ENCODE measurements at places on chromosomes 2 and 18.

GRCh38 chr18:31931886-31932240 is 11.1 kb downstream of the TRAPPC8 start:
- DNase-seq = no peak

- peak; percentile 21 for DNase-seq
Observed at GRCh38 chr2:134144081-134144596, 109.7 kb upstream of the MGAT5 start.

DNA sequence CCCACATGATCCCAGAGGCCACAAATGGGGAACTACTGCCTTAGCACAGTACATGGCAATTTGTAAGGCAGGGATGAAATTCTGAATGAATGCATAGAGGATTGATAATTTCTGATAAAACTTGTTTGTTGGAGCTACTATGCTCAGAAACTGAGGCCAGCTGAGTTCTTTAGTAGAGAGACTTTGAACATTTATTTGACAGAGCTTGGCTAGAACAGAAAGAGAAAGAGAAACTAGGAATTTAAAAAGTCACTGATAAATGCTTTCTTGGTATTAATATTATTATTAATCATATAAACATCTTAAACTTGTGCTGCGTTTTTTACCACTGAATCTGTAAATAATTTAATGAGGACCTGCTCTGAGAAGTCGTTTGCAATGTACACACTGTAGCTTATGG is 923.7 kb upstream of the CNTNAP5 start:
- DNase-seq = no peak

- no peak for DNase-seq
Observed at GRCh38 chr2:68915393-68915792, 37.3 kb downstream of the GKN2 start.

DNA sequence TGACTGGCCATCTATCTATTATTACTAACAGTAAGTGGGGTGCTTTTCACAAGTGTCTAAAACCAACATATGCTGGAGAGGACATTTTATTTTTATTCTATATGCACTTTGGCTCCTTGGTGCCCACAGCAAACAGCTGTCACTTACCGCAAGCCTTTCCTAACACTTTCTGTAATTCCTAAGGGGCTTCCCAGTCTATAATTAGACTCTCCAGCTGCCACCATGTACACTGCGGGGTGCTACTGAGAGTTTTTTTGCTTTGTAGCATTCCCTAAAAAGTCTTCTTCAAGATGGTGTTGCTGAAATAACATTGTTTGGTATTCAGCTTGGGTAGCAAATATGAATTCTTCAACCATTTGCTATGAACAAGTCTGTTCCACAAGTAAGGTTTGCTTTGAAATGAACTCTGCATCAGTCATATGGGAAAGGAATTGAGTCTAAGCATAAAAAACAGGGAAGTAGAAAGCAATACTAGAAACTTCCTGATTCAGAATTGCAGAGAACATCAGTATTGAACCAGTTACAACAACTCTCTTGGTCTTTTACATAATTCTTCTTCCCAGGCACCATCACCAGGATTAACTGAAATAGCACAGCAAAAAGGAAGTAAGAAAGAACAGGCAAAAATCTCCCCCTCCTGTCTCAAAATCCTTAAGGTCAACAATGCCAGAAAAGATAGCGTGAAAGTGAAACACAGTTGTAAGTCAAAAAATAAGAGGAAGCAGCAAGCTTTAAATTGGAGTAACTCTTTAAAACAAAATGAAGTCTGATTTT is 28.6 kb downstream of the EPB41L3 start:
- DNase-seq = no peak

DNA sequence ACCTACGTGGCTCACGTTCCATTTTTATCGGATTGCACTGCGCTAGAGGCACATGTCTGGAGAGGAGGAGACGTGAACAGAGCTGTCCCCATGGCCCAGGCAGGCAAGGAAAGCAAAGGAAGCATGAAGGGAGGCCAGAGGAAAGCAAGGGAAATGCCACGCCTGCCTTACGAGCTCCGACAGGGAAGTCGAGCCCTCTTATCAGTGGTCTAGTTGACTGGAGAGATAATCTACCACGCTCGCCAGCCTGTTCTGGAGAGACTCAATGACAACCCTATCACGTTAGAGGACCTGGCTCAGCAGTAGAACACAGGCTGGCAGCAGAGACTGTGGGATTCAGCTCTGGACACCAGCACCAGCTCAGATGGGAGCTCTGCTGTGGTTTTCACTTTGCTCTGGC is 202.6 kb upstream of the ID2 start:
- DNase-seq = no peak

GRCh38 chr18:67589325-67589724 is 72.8 kb upstream of the DSEL start:
- no peak for DNase-seq

DNA sequence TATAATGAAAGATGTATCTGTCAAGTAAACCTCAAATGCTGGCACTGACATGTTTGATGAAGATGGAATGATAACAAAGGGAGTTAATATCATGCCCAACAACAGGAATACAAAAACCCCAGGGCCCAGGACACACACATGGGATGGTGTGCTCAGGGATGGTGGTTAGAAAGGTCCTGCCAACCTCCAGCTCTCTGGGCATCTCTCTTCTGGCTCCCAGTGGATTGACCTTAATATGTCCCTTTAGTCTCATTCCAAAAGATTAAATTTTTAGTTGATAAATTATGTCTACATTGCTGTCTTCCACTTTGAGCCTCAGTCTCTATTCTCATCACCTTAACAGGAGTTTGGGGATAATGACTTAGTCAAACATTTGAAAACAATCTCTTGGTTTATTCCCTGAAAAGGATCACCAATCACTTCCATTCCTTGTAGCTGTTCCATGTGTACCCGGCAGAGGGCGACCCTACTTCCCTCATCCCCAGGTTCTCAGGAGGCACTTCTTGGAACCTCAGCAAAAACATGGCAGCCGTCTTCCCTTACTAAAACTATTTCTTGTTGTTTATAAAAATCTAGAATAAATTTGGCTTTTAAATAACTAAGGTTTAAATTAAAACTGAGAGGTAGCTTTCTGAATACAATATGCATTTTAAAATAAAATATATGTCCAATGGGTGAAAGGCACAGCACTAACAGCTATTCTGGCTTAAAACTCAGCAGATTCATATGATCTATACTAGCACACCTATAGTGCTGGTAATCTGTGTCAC is 29.6 kb downstream of the MCEE start:
- DNase-seq = peak; percentile 51

- DNase-seq = no peak
Observed at GRCh38 chr18:45826084-45826483, 609 bp downstream of the SIGLEC15 start.

DNA sequence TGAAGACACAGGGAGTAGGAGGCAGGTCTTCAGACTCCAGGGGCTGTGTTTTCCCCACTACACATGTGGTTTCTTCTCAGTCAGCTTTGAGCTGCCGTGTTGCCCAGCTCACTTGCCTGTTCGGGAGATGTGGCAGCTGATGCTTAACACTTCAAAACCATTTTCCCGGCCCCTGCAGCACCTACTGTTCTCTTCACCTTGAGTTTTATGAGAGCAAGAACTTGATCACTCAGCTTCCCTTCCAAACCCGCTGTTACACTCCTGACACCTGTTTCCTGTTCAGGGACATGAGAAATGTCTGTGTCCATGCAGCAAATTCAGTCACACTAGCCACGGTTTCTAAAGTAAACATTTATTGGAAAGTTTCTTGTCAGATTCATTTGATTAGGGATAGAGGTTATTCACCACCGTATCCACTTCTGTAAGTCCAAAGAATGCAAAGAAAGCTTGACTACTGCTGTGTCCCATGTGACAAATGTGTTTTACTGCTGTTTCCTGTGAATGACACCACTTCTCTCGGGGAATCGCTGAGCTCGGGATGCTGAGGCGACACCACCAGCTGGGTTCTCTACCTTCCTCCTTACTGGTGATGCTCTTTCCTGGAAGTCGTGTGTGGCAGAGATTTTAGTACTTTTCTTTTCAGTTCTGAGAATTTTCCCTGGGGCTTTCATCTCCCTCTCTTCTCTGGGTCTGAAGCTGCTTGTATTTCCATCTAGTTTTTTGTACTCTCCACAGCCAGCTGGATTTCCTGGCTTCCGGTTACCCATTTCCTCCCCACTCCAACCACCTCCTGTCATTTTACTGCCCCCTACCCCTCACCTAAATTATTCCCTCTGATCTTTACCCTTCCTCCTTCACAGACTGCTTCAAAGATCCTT is 91.7 kb downstream of the KLF7 start:
- no peak for DNase-seq

DNA sequence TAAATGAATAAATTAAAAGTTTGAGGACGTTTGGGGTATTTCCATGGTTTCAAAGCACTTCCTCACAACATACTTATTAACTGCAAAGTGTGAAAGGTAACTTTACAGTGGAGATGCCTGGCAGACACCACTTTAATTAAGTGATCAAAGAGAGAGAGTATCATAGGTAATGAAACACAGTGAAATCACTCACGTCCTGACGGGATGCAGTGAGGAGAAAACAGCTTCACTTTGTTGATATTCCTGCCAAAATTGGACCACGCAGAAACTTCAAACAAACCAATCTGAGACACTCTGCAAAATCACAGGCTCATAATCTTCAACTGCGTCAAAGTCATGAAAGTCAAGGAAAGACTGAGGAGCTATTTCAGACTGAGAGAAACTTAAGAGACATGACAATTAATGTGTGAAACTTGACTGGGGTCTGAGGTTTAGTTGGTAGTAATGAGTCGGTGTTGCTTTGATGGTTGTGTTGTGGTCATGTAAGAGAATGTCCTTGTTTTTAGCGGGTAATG is 66.0 kb upstream of the ITGB6 start:
- DNase-seq = no peak

DNA sequence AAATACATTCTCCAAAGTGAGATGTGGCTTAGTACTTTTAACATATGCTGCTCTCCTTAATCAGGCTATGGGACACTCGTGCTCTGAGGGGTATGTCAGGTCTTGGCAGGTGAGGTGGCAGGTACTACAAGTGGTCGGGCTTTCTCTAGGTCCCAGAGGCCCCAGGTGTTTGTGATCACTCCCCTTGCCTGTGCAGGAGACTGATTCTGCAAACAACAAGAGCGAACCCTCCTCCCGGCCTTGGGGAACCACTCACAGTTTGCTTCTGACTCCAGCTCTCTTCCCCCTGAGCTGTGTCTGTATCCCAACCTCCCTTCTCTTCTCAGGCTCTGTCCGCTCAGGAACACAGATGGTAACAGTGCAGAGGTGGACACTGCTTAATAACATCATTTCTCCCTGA is 48.1 kb downstream of the ATOH8 start:
- DNase-seq = no peak
